HCT116 (cell line): ENCODE measurements at places on chromosomes 2 and 18.

- DNase-seq = no peak
These were observed 217.7 kb downstream of the TNS1 start for GRCh38 chr2:217784996-217785543.

- no peak for DNase-seq
These were observed 761 bp downstream of the ST8SIA5 start for GRCh38 chr18:46756025-46756558.

DNA sequence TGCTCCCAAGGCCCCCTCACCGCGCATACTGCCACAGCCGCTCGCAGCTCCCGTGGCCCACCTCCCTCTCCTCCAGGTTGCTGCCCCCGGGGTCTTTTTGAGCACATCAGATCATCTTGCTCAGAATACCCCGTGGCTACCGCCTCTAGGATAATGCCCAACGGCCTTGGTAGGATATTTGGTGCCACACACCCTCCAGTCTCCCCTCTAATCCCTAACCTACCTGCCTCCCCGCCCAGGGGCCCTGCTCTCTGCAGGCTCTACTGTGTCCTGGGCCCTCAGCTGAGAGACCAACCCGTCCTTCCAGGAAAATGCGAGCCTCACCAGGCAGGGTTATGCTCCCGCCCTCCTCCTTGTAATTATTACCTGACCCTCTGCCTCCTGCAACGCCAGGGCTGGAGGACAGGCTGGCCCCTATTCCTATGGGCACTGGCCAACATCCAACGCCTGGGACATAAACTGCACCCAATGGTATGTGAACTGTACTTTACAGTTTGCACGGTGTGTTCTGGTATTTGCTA, 1.5 kb upstream of the MTCL1 start:
- DNase-seq = no peak

DNA sequence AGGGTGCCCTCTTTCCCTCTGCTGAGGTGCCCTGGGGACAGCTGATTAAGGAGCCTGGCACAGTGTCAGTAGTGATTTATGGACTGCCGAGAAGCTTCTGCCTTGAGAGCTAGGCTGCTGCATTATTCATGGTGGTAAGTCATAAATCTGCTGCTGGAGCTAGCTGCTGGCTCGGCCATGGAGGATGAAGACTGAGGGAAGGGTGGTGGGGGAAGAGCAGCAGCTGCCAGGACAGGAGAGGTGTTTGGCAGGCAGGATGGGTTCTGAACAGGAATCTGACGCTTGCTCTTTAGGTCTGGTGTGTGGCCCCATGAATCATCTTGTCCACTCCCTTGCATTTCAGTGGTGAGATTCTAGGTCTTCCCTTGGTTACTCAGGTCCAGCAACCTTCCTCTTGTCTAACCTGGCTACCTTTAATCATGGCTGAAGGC, 296.3 kb downstream of the DYSF start:
- no peak for DNase-seq

DNA sequence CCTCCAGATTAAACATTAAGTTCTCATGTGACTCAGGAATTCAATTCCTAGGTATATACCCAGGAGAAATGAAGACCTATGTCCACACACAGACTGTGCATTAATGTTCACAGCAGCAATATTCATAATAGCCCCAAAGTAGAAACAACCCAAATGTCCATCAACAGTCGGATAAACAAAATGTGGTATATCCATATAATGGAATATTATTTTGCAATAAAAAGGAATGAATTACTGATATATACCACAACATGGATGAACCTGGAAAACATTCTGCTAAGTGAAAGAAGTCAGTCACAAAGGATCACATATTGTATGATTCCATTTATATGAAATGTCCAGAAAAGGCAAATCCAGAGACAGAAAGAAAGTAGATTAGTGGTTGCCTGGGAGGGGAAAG, 20.5 kb downstream of the PELI1 start:
- DNase-seq = no peak
